ENCODE measurements at places on chromosomes 5 and 9.

GRCh38 chr5:154370813-154371212 is 75.0 kb upstream of the SAP30L start:
- DNase-seq, result no peak

- no peak for DNase-seq
Observed at GRCh38 chr9:93276973-93277372, 93.0 kb downstream of the WNK2 start.

DNA sequence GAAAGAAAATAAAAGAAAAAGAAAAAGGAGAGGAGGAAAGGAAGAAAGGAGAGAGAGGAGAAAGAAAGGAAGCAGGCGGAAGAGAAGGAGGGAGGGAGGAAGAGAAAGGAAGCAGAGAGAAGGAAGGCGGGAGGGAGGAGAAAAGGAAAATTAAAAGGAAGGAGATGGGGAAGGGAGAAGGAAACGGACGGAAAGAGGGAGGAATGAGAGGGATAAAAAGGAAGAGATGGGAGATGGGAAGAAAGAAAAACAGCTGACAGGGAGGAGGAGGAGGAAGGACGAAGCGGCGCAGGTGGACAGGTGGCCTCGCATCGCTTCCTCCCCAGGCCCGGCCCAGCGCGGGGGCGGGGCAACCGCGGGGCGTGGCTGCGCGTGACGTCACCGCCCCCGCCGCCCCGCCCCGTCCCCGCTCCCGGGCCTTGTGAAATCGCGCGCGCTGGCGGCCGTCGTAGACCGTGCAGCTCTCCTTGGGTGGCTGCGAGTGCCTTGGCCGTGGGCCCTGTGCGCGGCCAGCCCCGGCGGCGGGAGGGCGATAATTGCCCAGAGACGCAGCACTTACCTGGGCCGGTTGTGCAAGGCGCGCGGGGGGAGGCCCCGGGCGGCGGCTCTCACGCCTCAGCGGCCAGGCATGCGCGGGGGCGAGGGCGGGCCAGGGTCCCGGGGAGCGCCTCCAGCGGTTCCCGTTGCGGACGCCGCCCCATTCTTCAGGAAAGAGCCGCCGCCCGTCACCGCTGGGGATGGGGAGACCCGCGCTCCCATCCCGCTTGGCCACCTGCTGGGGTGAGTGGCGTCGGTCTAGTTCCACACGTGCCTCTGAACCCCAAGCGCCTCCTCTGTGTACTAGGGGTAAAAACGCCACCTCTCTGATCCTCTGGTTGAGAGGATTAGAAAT is 49.6 kb upstream of the FOXE1 start:
- peak; percentile 27 for DNase-seq

DNA sequence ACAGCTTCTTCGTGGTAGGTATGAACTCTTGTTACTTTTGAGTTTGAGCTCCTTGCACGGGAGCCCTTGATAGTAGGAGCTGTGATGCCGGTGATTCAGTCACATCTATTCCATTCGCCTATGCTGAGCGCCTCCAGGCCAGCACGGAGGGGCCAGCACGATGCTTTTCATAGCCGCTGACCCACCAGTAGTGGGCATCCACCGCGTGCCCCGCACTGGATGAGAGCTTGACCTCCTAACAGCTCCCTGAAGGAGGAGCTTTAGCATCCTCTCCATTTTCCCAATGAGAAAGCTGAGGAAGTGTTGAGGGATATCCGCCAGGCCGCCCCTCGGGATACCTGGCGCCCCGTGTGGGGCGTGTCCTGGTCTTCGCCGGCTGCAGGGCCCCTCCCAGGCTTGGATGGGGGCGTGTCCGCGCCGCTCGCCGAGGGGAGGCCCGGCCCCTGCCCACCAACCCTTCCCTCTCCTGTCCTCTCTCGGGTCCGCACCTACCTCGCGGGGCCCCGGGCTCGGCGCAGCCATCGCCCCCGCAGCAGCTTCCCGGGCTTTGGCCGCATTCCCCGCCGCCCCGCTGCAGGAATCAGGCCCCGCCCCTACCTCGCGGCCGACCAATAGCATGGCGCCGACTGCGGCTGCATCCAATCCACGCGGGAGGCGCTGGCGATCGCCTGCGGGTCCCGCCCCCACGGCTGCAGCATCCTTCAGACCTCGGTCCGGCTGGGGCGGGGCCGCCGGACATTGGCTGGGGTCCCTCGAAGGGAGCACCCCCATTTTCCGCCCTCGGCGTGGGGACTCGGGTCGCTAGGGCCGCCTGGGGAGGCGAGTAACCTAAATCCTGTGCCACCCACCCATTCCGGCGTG is at the start of gene PIP5KL1:
TSS of gene PIP5KL1 (minus strand) at position 547 of the 861 bp plus-strand sequence. CDS start at position 522, 25 bp downstream.
- peak; percentile 8 for DNase-seq

- no peak for DNase-seq
Observed at GRCh38 chr5:569358-569867, 42.7 kb upstream of the CEP72 start.

GRCh38 chr5:151497391-151498002 is 50.1 kb downstream of the SLC36A1 start:
- DNase-seq, result peak; percentile 36

DNA sequence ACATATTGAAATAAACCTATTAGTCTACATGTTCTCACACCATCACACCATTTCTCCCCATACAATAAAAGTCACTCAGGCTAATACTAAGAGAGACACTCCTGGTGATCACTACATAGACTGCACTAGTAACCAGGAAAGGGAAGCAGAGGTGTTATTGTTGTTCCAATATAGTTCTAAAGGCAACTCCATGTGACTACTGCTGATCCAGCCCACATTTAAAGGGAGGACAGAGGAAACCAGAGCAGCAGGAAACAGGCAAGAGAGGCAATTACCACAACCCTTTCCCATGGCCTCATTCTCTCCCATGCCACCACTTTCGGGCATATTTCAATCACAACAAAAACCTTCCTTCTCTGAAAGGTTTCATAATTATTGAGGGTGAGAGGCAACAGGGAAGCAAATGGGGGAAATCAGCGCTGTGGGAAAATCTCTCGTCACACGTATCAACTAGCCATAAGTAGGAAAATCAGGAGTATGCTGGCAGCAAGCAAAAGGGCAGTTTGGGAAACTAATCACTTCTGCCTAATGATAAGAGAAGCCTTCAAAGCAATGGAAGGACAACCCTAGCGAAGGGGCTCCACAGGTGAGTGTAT is 1.8 kb downstream of the UBAP2 start:
- no peak for DNase-seq

DNA sequence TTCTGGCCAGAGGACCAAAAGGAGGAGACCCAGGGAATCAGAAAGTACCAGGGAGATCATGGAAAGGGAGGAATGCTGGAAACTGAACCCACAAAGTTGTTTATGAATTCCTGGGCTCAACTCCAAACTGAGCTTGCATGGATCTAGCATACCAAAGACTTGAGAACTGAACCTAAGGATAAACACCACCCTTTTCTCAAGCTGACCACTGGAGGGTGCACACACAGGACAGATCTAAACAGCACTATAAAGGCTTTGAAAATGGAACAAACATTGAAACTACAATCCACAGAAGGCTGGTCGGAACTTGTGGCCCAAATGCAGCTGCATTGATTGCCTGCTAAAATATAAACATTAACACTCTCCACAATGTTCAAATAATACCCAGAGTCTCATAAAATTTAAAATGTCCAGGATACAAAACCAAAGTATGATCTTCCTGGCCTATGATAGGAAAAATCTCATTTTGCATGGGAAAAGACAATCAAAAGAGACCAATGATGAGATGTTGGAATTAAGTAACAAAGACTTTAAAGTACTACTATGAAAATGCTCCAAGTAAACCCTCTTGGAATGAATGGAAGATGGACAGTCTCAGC is 15.6 kb upstream of the IRF1 start:
- DNase-seq, result no peak
